Activated CD8-positive, alpha-beta T cell treated with anti-CD3 and anti-CD28 coated beads for 36 hours (primary cell): ENCODE measurements at places on chromosomes 7 and 10.
A peak's percentile ranks its signal among the peaks of the same experiment; 100 is the strongest.

GRCh38 chr7:87067788-87068187, 8.3 kb upstream of the ELAPOR2 start:
- no peak for DNase-seq
- no peaks in the 10 kb centered on the region for H3K4me1 ChIP-seq
- H3K36me3 ChIP-seq, result no peaks in the 10 kb centered on the region

- no peaks in the 10 kb centered on the region for H3K4me1 ChIP-seq
- DNase-seq, result no peak
- H3K36me3 ChIP-seq, result no peaks in the 10 kb centered on the region
- no peak overlapping the region for H3K27ac ChIP-seq
- H3K4me3 ChIP-seq, result no peak overlapping the region
Observed at GRCh38 chr7:46288861-46289260, 367.8 kb upstream of the IGFBP3 start.

- no peaks in the 10 kb centered on the region for H3K36me3 ChIP-seq
- no peak for DNase-seq
- H3K27me3 ChIP-seq, result peaks cover 5% of the 10 kb centered on the region
- no peak overlapping the region for H3K27ac ChIP-seq
- no peaks in the 10 kb centered on the region for H3K4me1 ChIP-seq
- H3K4me3 ChIP-seq, result no peak overlapping the region
Observed at GRCh38 chr10:7082967-7083366, 327.9 kb downstream of the SFMBT2 start.

GRCh38 chr10:3068201-3068967, 1.0 kb downstream of the PFKP start:
- peak overlapping the region; percentile 91 for H3K27ac ChIP-seq
- peak; percentile 78 for DNase-seq
- peak overlapping the region; percentile 88 for H3K4me3 ChIP-seq
- H3K4me1 ChIP-seq, result peaks cover 41% of the 10 kb centered on the region

- H3K27me3 ChIP-seq, result peaks cover 2% of the 10 kb centered on the region
- no peak for DNase-seq
- H3K4me3 ChIP-seq, result no peak overlapping the region
- H3K4me1 ChIP-seq, result no peaks in the 10 kb centered on the region
- no peak overlapping the region for H3K27ac ChIP-seq
Observed at GRCh38 chr7:55052741-55053427, 34.1 kb downstream of the EGFR start.

DNA sequence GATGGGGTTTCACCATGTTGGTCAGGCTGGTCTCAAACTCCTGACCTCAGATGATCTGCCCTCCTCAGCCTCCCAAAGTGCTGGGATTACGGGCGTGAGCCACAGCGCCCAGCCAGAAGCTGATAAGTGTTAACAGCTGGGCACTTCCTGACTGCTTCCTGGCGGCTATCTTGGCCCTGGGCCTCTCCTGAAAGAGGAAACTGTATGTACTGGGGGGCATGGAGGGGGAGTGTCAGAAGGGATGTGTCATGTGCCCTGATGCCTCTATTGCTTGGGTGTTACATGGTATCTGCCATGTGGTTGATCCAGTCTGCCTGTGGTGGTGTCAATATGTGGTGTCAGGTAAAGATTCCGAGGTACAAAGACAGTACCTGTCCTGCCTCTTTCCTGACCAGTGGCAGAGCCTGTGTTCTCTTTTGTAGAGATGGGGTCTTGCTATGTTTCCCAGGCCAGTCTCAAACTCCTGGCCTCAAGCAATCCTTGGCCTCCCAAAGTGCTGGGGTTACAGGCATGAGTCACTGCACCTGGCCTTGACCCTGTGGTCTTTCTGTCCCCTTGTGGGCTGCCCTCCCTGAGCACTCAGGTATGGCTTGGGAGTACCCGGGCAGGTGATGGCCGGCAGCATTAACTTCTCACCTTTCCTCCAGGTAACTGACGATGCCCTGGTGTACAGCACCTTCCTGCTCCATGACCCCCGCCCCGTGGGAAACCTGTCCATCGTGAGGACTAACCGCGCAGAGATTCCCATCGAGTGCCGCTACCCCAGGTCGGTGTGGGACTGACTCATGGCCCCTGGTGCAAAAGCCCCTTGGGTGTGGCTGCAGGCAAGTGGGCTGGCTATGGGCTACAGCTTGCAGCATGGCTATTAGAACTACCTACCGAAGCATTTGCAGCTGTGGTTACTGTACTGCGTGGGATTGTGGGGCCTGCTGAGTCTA, 4.4 kb downstream of the ZP3 start:
- no peak overlapping the region for H3K27ac ChIP-seq
- H3K27me3 ChIP-seq, result peaks cover 1% of the 10 kb centered on the region
- H3K36me3 ChIP-seq, result no peaks in the 10 kb centered on the region
- H3K4me1 ChIP-seq, result peaks cover 2% of the 10 kb centered on the region

DNA sequence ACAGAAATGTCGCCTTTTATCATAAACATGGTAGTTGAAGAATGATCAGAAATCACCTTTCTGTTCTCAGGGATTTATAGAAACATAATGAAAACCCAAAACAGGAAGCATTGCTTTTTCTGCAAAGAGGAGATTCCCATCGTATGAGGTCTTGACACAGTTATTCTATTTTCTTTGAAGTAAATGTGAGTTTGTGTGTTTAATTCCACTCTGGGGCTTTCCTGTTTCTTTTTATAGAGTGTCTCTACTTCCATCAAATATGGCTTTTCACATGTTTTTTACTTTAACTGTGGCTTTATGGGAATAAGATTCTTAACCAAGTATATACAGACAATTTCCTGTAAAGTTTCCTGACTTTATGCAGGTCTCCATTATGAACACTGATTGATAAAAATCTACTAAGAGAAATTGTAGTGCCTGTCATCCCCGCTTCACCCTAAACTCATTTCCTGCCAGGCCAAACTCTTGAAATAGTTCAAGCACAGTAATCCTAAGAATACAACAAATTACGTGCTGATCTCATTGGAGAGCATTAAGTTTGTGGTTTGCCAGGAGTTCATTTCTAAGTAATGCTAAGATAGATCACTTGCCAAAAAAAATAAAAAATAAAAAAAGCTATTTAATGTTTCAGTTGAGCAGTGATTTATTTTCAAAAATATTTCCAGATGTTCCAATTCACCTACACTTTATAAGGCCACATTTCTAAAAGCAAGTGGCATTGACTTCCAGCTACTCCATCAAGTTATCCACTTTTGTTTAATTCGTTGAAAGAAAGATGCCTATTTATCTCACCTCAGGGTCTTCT, 52.2 kb upstream of the SEC61G start:
- H3K36me3 ChIP-seq, result no peaks in the 10 kb centered on the region
- peaks cover 3% of the 10 kb centered on the region for H3K27me3 ChIP-seq
- no peak overlapping the region for H3K4me3 ChIP-seq
- DNase-seq, result no peak

GRCh38 chr7:27527348-27527714, 135.4 kb downstream of the HIBADH start:
- DNase-seq, result no peak
- no peaks in the 10 kb centered on the region for H3K4me1 ChIP-seq
- H3K27ac ChIP-seq, result no peak overlapping the region
- peaks cover 48% of the 10 kb centered on the region for H3K36me3 ChIP-seq
- no peaks in the 10 kb centered on the region for H3K27me3 ChIP-seq

DNA sequence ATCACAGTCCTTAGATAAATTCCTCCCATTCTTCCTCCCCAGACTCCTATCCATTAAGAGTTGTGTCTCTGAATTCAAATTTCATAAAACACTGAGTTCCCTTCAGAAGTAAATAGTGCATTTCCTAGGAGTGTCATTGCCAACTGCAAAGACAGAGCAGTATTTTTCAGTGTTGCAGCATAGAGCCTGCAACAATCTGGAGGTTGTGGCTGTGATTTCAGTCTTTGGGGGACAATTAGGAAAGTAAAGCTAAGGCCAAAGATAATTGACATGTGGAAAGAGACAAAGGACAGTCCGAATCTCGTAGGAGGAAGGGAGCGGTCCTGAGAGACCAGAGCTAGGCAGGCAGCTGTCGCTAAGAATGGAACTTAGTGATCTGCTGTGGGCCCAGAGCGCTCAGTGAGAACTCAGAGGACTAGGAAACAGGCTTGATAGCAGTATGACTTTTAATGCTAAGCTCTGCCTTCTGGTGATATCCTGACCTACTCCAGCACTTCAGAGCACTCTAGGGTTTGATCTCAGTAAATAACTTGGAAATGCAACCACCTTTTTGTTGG, 46.2 kb downstream of the PRPF18 start:
- no peak for DNase-seq
- H3K27me3 ChIP-seq, result no peaks in the 10 kb centered on the region
